ENCODE measurements at places on chromosomes 6 and 20.

- no peak for DNase-seq
Observed at GRCh38 chr20:22449188-22449973, 135.0 kb downstream of the FOXA2 start.

DNA sequence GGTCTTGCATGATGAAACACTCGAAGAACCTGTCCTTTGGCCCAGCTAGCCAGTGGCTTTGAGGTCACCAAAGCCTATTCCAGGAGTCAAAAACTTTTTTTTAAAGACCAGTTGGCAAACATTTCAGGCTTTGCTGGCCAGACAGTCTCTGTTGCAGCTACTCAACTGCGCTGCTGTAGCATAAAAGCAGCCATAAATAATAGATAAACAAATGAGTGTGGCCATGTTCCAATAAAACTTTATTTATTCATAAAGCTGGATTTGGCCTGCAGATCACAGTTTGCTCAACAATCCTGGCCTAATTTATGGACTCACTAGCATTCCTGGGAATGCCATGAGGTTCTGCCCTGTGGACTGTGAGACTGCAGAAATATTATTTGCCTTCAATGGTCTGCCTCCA lies 68.8 kb upstream of the LTV1 start:
- DNase-seq, result no peak

GRCh38 chr6:49097116-49097515 lies 365.9 kb downstream of the MMUT start:
- no peak for DNase-seq

DNA sequence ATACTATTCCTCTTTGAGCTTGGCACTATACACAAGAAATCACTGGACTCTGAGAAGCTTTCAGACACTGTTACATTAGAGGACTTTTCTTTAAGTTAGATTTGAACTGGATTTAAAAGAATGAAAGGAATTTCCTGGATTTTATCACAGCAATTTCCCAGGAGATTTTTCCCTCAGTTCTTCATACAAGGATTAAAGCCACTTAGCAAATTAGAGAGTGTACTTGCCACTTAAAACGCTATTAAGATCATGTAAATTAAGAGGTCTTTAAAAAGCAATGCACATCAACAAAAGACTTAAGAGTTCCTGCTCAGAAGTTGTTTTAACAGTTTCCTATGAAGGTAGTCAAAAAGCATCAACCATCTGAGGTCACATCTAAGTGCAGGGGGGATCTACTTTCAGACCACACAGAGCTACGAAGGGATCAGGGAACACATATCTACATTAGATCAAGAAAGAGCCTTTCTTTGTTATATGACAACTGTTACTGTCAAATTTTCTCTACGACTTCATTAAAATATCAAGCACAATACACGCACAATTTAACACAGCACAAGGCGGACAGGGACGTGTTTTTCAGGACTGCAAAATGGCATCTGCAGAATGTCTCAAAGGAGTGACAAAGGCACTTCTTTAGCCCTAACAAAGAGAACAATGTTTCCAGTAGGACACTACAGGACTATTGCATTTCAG lies 65.8 kb downstream of the EPB41L2 start:
- no peak for DNase-seq

DNA sequence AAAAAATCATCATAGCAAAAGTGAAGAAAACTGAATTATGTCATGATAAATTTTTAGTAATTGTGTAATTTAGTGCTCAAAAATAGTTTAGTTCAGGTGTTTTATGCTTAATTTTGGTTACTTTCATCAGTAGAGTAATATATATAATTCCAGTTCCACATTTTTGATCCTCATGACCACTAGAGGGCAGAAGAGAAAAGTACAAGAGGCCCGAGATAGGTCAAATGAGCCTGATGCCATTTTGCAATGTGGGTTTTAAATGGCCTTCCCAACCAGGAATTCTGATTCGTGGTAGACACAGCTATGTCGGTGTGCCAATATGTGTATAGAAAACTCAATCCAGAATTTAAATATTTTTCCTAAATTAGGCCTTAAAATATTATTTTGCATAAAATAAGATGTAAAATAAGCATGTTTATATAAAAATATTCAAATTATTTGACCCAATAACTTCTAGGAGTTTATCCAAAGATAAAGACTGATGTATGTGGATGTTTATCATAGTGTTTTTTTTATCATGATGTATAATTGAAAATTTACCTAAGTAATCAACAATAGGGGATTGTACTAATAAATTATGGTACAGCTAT lies 159.7 kb upstream of the RPS6KA2 start:
- no peak for DNase-seq

GRCh38 chr6:134848076-134848475 lies 101.8 kb downstream of the ALDH8A1 start:
- no peak for DNase-seq

- DNase-seq, result no peak
Observed at GRCh38 chr20:48574383-48574782, 253.4 kb downstream of the PREX1 start.

- no peak for DNase-seq
Observed at GRCh38 chr6:144718431-144718830, 433.3 kb downstream of the UTRN start.

GRCh38 chr20:37977338-37977737 lies 55.9 kb downstream of the TTI1 start:
- DNase-seq, result no peak

GRCh38 chr20:20410678-20411077 lies 42.8 kb downstream of the INSM1 start:
- no peak for DNase-seq
